Cortex of kidney (tissue), 1 donor: ENCODE measurements at places on chromosomes 7 and 10.

DNA sequence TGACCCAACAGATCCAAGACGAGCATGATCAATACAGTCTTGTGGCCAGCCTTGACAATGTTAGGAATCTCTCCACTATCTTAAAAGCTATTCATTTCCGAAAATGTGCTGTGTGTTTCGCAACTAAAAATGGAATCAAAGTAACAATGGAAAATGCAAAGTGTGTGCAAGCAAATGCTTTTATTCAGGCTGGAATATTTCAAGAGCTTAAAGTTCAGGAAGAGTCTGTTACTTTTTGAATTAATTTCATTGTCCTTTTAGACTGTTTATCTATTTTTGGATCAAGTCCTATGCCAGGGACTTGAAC lies 24.3 kb upstream of the TIAL1 start:
- no peak for DNase-seq

DNA sequence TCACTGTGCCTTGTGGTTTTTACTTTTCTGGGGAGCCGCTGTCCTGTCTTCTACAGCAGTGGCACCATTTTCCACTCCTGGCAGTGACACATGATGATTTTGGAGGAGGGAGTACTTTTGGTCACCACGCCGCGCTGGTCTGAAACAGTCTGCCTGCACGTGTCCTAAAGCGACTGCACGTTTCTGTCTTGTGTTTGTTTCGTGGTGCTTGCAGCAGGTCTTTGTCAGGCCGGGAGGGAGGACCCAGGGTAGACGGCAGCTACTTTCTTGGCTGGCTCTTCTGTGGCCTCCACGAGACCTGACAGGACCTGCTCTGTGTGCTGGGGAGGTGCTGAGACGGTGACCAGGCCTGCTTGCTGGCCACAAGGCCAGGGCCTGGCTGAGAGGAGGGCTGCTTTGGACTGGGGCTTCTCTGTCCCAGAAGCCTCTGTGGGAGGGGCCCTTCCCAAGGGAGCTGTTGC lies 82.0 kb downstream of the GLRX3 start:
- DNase-seq, result no peak

GRCh38 chr10:76396134-76396533 lies 964.7 kb downstream of the LRMDA start:
- no peak for DNase-seq

- no peak for DNase-seq
Measured at GRCh38 chr10:118506671-118507590, 88.5 kb downstream of the PRLHR start.

DNA sequence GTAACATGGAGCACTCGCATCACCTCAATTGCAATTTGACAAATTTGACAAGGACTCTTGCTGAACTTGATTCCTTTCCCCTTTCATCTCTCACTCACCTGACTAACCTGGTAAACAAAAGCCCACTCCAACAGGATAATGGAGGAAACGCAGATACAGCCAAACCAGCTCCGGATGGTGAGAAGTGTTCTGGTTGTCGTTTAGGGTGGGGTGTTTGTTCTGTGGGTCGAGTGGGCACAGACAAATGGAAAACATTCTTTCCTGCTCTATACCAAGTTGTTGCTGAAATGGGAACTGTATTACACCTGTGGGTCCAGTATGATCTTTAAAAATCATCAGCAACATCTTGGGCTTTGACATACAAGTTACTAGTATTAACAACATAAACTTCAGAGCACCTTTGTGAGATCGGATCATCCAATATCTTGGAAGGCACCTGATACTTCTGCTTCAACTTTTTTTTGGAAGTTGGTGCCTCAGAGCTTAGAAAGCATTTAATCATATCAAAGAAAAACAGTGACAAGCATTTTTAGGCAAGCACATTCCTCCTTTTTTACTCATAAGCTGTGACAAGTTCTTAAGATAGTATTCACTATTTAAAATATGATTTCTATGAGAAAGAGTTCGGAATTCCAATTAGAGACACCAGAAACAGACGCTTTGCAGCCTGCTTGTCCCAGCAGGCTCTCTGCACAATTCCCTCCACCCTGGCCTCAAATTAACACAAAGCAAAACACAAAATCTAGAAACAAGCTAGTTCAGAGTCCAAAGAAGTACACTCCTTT lies 58.1 kb downstream of the CCDC186 start:
- no peak for DNase-seq

- no peak for DNase-seq
Measured at GRCh38 chr10:75619635-75620034, 188.2 kb downstream of the LRMDA start.

DNA sequence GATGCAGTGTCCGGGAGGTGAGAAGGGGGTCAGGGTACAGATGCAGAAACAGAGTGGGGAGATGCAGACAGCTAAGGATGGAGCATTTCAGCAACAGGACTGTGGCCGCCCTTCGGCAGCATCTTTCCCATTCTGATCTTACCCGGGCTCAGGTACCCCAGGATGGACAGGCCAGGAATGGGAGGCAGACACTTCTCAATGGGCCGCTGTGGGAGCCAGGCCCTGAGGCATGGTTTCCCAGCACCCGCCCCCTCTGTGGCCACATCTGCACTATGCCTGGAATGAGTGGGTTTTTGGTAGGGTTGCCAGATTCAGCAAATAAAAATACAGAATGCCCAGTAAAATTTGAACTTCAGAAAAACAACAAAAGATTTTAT lies 105.2 kb upstream of the CTBP2 start:
- DNase-seq, result no peak

DNA sequence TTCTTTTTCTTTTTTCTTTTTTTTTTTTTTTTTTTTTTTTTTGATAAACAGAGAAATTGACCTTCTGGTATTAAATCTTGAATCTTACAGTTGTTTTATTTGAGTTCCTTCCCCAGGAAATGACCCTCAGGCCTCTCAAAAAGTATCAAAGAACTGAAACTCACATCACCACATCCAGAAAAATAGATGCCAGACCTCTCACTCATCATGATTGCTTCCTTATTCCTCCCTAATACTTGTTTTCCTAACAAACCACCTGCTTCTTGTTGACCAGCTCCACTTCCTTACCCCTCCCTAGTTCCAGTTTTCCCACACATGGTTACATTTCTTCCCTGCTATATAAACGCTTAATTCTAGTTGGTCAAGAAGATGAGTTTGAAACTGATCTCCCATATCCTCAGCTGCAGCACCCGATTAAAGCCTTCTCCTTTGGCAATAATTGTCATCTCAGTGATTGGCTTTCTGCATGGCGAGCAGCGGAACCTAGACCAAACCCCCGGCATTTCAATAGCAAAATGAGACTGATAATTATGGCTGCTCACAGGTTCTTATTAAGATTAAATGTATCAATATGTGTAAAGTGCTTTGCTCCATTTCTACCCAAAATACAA lies 681.1 kb upstream of the AUTS2 start:
- no peak for DNase-seq

DNA sequence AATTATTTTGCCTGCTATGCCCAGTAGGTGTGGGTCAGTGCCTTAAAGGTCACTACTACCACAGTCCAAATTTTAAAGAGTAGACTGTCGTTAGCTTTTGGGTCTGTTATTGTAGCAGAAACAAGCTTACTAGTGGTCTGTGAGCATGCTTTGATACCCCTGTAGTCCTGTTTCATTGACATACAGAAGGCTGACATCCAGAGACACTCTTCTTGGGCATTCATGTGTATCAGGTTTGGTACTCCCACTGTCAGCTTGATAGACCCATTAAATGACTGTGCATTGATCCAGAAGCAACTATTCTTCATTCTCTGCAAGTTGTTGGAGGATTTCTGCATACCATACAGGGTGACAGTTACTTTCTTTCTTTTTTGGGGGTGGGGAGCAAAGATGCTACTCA lies 884.4 kb upstream of the CELF2 start:
- DNase-seq, result no peak

- no peak for DNase-seq
Measured at GRCh38 chr7:32515890-32516550, 20.7 kb downstream of the AVL9 start.

GRCh38 chr7:140333223-140333622 lies 65.1 kb downstream of the SLC37A3 start:
- no peak for DNase-seq

- DNase-seq, result no peak
Measured at GRCh38 chr10:78248651-78249464, 215.2 kb downstream of the RPS24 start.

DNA sequence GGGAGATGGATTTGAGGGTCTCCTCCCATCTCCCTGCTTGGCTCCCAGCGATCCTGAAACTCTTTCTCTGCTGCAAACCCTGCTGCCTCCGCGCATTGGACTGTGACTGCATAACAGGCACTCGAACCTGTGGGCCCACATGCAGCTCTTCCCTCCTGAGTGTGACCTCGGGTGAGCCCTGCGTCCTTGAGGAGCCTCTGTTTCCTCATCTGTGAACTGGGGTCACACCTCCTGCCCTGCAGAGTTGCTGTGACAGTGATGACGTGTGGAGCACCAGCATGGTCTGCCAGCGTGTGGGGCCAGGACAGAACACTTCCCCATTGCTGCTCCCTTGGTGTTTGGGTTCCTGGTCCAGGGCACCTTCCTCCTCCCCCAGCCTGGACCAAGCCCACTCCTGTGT lies 46.9 kb upstream of the PSMG3 start:
- no peak for DNase-seq

- no peak for DNase-seq
Measured at GRCh38 chr10:114441107-114441506, 36.8 kb upstream of the AFAP1L2 start.
